ENCODE measurements at places on chromosomes 4 and X.

GRCh38 chr4:134807231-134807745, 605.7 kb upstream of the PABPC4L start:
- DNase-seq, result no peak

GRCh38 chr4:139144911-139145551, 32.0 kb downstream of the ELF2 start:
- DNase-seq, result no peak

GRCh38 chrX:37867536-37868153, 20.3 kb upstream of the DYNLT3 start:
- no peak for DNase-seq

GRCh38 chr4:51895158-51895557, 52.2 kb downstream of the DCUN1D4 start:
- DNase-seq, result no peak

GRCh38 chr4:4426511-4427120, 39.7 kb downstream of the NSG1 start:
- no peak for DNase-seq

DNA sequence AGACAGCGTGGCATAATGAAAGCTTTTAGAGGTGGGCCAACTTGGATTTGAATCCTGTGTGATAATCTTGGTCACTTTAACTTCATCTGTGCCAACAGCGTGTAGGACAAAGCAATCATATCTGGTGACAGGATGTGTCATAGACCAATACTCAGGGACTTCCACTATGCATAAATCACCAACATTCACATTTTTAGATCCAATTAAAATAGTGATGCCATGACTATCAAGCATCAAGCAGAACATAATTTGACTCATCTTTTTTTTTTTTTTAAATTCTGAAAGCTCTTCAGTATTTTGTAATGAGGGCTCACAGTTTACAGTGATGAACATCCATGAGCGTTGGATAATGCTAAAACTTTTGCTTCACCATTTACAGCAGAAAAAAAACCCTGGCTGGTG, 27.3 kb upstream of the RAPGEF2 start:
- no peak for DNase-seq

DNA sequence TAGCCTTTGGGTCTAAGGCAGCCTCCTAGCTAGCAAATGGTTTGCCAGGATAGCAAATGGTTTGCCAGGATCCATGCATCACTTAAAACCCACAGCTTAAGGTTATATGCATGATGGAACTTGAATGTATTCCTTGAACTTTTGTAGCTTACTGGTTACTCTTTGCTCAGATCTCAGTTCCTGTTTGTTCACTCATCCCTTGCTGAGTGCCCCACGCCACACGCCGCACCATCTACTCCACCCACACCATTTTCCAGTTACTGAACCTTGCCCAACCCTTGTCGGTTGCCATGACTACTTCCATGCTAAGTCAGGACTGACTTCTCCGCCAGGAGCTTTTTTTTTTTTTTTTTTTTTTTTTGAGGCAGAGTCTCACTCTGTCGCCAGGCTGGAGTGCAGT, 29.5 kb upstream of the XIAP start:
- peak; percentile 67 for DNase-seq

- DNase-seq, result no peak
These were observed 124.9 kb upstream of the ZCCHC13 start for GRCh38 chrX:74179071-74179470.

DNA sequence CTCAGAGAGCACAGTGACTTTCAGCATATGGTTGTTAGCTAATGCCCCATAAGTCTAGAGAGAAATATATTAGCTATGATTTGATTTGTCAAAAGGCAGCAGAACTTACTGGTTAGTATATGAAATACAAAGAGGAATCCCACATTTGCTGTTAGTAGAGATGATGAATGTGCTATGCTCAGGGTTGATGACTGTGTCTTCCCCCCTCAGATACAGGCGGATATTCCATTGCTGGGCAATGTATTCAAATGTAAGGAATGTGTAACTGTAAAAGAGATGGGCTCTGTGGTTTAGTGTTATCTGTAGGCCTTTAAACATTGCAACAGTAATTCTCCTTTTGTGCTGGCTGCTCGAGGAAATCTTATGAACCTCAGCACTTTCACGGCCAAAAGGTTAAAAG, 528.9 kb upstream of the ARX start:
- no peak for DNase-seq

DNA sequence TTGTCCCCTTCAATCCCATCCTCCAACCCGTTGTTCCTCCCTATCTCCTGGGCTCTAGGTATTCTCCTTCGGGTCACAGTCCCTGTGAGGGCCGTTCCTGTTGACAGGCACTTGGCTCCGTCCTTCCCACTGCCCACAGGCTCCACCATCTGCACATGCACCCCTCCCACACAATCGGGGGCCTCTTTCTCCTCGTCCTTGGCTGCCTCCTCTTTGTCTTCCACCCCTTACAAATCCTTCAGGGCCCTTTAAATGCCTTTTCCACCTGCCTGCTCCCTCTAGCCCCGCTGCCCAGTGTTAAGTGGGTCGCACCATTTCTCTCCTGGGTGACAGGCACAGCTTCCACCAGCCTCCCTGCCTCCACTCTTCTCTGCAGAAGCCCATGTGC, 2.7 kb upstream of the AVPR2 start:
- DNase-seq, result no peak

GRCh38 chr4:165613581-165613980, 234.8 kb downstream of the CPE start:
- no peak for DNase-seq

DNA sequence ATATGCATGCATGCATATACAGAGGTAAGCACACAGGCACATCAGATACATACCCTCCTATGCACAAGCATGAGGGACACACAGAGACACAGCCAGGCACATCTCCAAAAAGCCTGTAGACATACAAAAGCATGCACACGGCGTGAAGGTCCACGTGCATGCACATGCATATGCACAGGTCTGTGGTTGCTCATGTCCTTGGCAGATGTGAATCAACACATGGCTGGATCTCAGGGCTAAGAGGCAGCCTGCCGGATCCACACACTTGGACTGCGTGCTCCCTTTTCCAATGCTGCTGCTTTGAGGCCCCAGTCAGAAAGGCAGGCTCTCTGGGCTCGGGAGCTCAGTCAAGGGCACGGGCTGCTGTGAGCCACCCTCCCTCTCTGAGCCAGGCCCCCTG, 3.6 kb downstream of the STARD8 start:
- DNase-seq, result no peak

DNA sequence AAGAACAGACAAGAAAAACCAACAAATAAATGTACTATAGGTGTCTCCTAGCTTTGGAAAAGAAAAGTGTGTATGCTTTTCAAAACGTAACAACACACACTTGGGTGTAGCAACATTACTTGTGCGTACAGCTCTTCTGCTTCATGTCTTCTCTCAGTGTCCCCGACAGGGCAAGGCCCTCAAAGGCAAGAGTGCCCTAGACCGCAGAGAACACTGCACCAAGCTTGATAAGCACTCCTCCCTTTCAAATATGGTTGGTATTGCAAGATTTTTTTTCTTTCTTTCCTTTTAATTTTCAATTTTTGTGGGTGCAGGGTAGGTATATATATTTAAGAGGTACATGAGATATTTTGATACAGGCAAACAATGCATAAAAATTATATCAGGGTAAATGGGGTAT, 106.8 kb downstream of the EIF4E start:
- DNase-seq, result no peak

DNA sequence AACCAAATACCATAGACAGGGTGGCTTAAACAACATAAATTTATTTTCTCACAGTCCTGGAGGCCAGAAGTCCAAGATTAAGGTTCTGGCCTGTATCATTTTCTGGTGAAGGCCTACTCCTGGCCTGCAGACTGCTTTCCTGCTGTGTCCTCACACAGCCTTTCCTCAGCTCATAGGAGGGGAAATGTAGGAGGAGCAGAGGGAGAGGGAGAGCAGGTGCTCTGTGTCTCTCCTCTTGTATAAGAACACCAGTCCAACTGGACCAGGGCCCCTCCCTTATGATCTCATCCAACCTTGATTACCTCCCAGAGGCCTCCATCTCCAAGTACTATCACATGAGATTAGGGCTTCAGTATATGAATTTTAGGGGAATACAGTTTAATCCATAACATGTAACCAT, 34.3 kb downstream of the RAPGEF2 start:
- no peak for DNase-seq

- DNase-seq, result peak; percentile 55
These were observed 278.6 kb upstream of the DIPK2B start for GRCh38 chrX:45479196-45479834.

GRCh38 chr4:16745009-16745635, 153.3 kb downstream of the LDB2 start:
- no peak for DNase-seq

- DNase-seq, result no peak
These were observed 1985.1 kb downstream of the C4orf33 start for GRCh38 chr4:131081069-131081468.

GRCh38 chr4:108601532-108601931, 18.8 kb upstream of the RPL34 start:
- no peak for DNase-seq

GRCh38 chr4:21113496-21114223, 413.4 kb downstream of the PACRGL start:
- no peak for DNase-seq

GRCh38 chrX:132676561-132677186, 187.8 kb upstream of the MBNL3 start:
- no peak for DNase-seq

GRCh38 chrX:111348429-111348828, 63.6 kb downstream of the DCX start:
- no peak for DNase-seq

DNA sequence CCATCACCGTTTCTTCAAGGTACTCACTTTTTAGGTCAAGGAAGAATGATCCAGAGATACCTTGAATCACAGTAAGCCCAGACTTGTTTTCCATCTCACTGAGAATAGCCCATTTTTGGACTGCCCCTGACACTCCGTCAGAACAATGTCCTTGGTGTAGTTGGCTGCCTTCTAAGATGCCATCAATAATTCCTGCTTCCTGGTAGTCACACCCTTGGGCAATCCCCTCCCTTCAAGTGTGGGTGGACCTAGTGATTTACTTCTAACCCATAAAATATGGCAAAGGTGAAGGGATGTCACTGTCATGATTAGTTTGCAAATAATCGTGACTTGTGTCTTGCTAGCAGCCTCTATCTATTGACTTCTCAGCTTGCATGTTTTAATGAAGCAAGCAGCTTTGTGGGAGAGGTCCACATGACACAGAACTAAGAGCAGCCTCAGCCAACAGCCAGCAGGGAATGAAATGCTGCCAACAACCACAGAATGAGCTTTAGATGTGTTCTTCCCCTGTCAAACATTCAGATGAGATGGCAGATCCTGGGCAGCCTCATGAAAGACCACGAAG, 20.0 kb upstream of the KLHL34 start:
- DNase-seq, result no peak

GRCh38 chrX:112967903-112968302, 127.3 kb upstream of the AMOT start:
- no peak for DNase-seq

DNA sequence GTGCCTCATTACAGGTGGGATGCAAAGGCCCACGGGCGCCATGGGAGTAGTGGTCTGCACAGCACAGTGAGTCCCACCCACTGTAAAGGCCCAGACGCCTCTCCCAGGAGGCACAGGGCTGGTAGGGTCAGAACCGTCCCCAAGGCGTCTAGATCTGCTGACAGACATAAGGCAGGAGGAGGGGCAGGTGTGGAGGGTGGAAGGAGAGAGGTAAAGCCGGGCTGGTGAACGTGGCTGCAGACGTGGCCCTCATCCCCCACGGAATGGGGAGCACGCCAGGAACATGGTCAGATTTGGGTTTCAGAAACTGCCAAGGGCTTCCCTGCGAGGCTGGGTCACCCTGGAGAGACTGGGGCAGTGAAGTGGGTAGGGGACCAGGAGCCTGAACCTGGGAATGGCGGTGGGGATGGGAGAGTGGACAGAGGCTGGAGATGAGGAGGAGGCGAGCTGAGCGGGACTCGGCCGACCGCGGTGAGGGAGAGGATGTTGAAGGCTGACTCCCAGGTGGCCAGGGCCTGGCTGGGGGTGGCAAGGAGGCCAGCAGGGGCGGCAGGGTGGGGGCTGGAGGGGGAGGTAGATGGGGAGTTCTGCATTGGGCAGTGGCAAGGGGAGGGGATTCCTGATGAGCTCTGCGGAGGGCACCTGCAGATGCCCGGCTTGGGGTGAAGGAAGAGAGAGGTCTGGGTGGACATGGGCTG, 184.9 kb downstream of the AFAP1 start:
- DNase-seq, result no peak

- no peak for DNase-seq
These were observed 26.8 kb downstream of the FAM114A1 start for GRCh38 chr4:38894322-38894982.

GRCh38 chr4:37873386-37873785, 17.5 kb upstream of the TBC1D1 start:
- peak; percentile 68 for DNase-seq

DNA sequence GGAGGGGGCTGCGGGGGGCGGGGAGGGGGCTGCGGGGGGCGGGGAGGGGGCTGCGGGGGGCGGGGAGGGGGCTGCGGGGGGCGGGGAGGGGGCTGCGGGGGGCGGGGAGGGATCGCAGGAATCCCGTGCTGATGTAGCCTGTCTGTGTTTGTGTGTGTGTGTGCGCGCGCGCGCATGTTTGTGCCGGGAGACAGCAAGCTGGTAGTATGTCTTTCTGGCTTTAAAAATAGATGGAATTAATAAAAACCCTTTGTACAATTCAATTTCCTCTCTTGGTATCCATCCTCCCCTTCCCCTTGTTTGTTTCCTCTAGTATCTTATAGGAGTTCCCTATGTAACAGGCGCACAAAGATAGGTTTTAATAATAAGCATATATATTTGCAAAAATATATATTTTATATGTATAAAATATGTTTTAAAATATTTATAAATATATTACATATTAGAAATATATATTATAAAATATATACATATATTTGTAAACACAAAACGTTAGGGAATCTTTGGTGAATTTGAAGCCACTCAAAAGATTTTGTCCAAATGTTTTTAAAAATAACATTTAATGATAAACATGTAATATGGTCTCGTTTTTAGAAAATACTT, 782 bp downstream of the ARHGAP24 start:
- DNase-seq, result no peak

GRCh38 chr4:108473163-108473720, 147.1 kb upstream of the RPL34 start:
- no peak for DNase-seq

Data from RWPE1 (cell line).